Gastrocnemius medialis (tissue), 4 donors: ENCODE measurements at places on chromosomes 2 and 18. TPM values are rescaled to one million over a fixed set of nuclear protein-coding genes. Genes with fewer than 3 reads are reported as not detected.

Gene HOXD9
- 0.33 TPM for total RNA-seq

Gene TWIST2
- total RNA-seq: 9.3 TPM

Gene SERPINB13
- total RNA-seq: not detected

- DNase-seq: no peak
These were observed 15.0 kb downstream of the NGEF start for GRCh38 chr2:232997749-232998665.

- no peak for DNase-seq
These were observed 90.5 kb upstream of the MSH2 start for GRCh38 chr2:47312491-47312850.

GRCh38 chr2:7925506-7925905 is 756.4 kb upstream of the ID2 start:
- no peak for DNase-seq

DNA sequence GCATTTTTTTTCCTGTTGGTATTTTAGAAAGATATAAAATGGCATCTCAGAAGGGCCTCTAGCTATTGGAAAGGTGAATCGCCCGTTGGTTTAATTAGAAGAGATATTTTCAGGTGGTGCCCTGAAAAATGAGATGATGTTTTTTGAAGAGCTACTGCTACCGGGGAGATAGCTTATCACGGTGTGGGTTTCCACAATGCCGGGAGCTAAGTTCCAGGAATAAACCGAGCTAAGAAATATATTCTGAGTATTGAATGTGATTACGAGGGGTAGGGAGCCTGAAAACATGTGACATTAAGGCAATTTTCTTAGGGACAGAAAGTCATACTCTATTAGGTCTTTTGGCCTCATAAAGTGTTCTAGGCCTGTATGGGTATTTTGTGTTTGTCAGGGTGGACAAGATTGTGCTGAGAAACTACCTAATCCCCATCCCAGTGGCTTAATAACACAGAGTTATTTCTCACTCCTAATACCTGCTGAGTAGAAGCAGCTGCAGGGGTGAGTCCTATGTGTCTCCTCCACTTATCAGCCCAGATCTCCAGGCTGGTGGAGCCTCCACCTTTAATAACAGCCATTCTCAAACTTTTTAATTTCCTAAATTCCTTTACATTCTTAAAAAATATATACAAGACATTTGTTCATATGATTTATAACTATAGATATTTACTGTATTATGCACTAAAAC is 150.2 kb downstream of the LRRTM1 start:
- no peak for DNase-seq

- DNase-seq: no peak
These were observed 207.4 kb downstream of the TCF4 start for GRCh38 chr18:55380589-55380988.
